AML-193 (cell line): ENCODE measurements at places on chromosomes 5 and 9.

DNA sequence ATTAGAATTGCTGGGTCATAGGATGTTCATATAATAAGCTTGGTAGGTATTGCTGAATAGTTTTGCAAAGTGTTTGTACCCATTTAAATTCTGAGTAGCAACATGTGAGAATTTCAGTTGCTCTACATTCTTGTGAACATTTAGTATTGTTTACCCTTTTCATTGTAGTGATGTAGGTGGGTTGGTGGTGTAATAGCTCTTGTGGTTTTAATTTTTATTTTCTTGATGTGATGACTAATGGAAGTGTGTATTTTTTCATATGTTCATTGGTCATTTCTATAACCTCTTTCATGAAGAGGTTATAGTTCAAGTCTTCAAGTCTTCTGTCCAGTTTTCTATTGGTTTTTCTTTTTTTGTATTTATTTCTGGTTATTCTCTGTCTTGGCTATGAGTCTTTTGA lies 34.4 kb downstream of the RASA1 start:
- DNase-seq: no peak

- no peak for DNase-seq
These were observed 11.2 kb upstream of the CDKN2AIPNL start for GRCh38 chr5:134422791-134423365.

GRCh38 chr5:114390431-114390830 lies 28.6 kb downstream of the KCNN2 start:
- peak; percentile 22 for DNase-seq

- DNase-seq: peak; percentile 65
These were observed 63.4 kb downstream of the AUH start for GRCh38 chr9:91298311-91298710.

- DNase-seq: no peak
These were observed 27.3 kb downstream of the GIN1 start for GRCh38 chr5:103092676-103093075.

DNA sequence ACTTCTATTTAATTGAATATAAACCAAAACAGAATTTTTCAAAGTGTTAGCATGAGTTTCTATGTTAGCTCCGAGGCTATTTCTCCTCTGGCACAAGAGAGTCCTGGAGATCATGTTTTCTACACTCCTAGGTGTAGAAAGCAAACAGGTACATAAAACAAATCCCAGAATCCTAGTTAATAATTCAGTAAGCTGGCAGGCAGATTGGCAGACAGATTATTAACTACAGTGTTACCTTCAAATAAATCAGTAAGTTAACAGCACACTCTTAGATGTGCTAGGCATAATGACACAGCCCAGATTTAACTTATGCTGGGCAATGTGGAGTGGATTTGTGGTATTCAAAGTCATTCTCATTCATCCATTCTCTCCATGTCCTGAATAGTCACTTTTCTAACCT lies 282.8 kb upstream of the RPS23 start:
- DNase-seq: no peak

GRCh38 chr9:3751125-3751758 lies 225.4 kb upstream of the RFX3 start:
- no peak for DNase-seq
